ENCODE measurements at places on chromosomes 13 and 19. TPM values are rescaled to one million over a fixed set of nuclear protein-coding genes. Genes with fewer than 3 reads are reported as not detected.
A peak's percentile ranks its signal among the peaks of the same experiment; 100 is the strongest.

Gene RYR1
- 1.3 TPM for total RNA-seq

Gene GZMM
- not detected for total RNA-seq

Gene ZIC2
- 3.8 TPM for total RNA-seq

Gene PCDH17
- total RNA-seq, result 40.2 TPM

DNA sequence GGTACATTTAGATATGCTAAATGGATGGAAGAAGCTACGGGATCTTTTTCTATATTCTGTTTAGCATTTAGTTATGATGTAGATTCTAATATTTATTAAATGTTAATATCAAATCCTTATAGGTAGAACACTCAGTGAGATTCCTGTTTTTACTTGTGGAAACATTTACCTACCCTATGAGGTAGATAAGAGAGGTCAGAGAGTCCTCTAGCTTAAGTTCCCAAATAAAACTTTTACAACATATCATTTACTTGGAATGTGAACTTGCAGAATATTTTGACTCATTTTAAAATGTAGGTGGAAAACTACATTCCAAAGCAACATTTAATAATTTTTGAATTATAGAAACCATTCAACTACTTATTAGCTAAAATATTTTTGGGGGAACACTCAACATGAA, 63.7 kb downstream of the UBL3 start:
- DNase-seq, result no peak
- no peak overlapping the region for H3K4me3 ChIP-seq
- H3K36me3 ChIP-seq, result no peaks in the 10 kb centered on the region
- H3K4me1 ChIP-seq, result peaks cover 2% of the 10 kb centered on the region

GRCh38 chr13:99743094-99743493, 228.5 kb downstream of the ZIC5 start:
- peaks cover 26% of the 10 kb centered on the region for H3K4me1 ChIP-seq
- H3K4me3 ChIP-seq, result no peak overlapping the region
- H3K36me3 ChIP-seq, result no peaks in the 10 kb centered on the region
- peaks cover 1% of the 10 kb centered on the region for H3K27me3 ChIP-seq

DNA sequence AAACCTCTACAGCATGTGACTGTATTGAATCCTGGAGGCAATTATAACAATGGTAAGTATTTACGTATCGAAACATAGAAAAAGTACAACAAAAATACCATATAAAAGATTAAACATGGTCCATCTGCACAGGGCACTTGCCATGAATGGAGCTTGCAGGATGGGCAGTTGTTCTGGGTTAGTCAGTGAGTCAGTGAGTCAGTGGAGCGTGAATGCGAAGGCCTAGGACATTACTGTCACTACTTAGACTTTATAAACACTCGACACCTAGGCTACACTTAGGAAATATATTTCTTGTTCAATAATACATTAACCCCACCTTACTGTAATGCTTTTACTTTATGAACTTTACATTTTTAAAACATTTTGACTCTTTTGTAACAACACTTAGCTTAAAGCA, 35.6 kb upstream of the TMTC4 start:
- H3K36me3 ChIP-seq, result no peaks in the 10 kb centered on the region
- no peak overlapping the region for H3K27ac ChIP-seq
- H3K4me3 ChIP-seq, result no peak overlapping the region

DNA sequence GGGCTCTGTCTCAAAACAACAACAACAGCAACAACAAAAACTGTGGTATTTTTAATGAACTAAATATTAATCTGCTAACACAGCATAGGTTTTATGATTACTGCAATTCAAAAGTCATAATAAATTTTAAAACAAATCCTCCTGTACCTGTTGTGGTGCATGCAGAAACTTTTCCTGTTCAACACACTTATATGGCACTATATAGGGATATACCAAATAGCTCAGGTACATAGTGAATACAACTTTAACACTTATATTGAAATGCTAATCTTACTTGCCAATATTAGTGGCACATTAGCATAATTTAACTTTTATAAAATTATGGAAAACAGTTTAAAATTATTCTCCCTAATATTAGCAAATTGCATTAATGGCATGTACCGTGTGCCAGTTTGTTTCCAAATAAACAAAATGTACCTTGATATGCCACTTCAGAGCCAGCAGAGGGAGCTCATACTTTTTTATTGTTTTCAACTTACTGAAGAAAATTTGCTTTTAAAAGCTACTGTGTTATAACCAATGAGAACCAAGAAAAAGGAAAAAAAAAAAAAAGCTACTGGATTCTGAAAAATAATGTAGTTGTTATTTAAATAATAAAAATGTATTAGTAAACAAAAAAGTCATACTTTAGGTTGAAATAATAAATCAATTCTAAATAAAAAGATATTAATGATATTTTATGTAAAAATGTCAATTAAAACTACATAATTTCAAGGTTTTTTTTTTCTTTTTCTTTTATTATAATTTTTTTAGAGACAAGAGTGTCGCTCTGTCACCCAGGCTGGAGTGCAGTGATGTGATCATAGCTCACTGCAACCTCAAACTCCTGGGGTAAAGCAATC, 18.0 kb upstream of the RBM26 start:
- DNase-seq, result no peak
- no peaks in the 10 kb centered on the region for H3K4me1 ChIP-seq
- no peak overlapping the region for H3K27ac ChIP-seq
- no peak overlapping the region for H3K4me3 ChIP-seq
- no peaks in the 10 kb centered on the region for H3K27me3 ChIP-seq

- no peak overlapping the region for H3K27ac ChIP-seq
- H3K36me3 ChIP-seq, result peaks cover 5% of the 10 kb centered on the region
- peaks cover 17% of the 10 kb centered on the region for H3K4me1 ChIP-seq
- no peak for DNase-seq
- peaks cover 15% of the 10 kb centered on the region for H3K27me3 ChIP-seq
- peak overlapping the region; percentile 67 for H3K4me3 ChIP-seq
Observed at GRCh38 chr19:2478756-2479555, 3.0 kb downstream of the GADD45B start.

- no peak overlapping the region for H3K4me3 ChIP-seq
- H3K27ac ChIP-seq, result no peak overlapping the region
- DNase-seq, result no peak
- H3K36me3 ChIP-seq, result no peaks in the 10 kb centered on the region
Observed at GRCh38 chr13:104967836-104968630, 1567.4 kb downstream of the EFNB2 start.

DNA sequence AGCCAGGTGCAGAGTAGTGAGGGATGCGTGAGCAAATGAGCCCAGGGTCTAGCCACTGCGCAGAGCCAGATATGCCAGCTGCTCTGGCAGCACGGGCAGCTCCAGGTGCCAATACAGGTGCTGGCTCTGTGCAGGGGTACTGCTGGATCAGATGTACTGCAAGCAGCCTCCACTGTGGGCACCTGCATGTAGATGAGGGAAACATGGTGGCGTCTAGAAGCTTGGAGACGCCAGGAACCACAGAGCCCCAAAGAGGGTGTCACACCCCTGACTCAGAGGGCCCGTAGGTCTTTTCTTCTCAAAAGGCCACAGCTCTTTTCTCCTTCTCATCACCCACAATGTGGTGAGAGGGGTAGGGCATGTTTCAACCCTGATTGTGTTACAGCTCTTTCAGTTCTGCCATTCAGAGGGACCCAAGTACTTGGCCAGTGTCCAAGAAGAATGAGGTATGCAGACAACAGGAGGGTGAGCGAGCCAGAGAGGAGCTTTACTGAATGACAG, 244.4 kb upstream of the SLITRK1 start:
- no peak overlapping the region for H3K4me3 ChIP-seq
- no peaks in the 10 kb centered on the region for H3K4me1 ChIP-seq
- H3K36me3 ChIP-seq, result no peaks in the 10 kb centered on the region
- no peaks in the 10 kb centered on the region for H3K27me3 ChIP-seq
- peak overlapping the region; percentile 7 for H3K27ac ChIP-seq

DNA sequence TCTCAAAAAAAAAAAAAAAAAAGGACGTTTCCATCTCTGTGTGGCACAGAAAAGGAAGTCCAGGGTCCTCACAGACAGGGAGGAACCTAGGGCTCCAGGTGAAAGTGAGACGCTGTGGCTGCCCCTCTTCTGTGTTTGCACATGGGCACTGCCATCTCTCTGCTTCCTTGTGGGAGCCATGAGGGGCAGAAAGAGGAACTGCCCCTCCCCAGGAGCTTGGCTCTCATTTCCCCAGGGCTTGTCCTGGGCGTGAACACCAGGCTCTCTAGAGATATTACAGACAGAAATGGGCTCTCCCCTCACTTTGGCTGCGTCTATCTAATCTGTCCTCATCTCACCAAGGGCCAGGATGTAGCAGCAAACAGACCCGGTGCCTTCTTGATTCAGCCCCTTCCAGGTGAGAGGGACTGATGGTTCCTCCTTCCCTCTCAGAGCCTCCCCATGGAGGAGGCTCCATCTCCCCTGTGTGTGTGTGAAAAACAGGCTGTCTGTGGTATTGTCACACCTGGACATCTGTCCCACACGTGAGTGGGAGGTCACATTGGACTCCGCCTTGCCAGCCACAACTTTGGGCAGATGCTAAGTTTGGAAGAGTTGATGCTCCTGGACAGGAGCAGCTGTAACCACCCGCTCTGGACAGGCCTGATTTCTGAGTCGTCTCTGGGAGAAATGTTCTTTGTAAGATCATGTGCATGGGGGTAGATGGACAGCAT, 840 bp upstream of the LILRA4 start:
- no peaks in the 10 kb centered on the region for H3K36me3 ChIP-seq
- DNase-seq, result no peak
- H3K4me3 ChIP-seq, result no peak overlapping the region
- H3K27me3 ChIP-seq, result peaks cover 4% of the 10 kb centered on the region
- no peak overlapping the region for H3K27ac ChIP-seq
- H3K4me1 ChIP-seq, result peaks cover 4% of the 10 kb centered on the region

DNA sequence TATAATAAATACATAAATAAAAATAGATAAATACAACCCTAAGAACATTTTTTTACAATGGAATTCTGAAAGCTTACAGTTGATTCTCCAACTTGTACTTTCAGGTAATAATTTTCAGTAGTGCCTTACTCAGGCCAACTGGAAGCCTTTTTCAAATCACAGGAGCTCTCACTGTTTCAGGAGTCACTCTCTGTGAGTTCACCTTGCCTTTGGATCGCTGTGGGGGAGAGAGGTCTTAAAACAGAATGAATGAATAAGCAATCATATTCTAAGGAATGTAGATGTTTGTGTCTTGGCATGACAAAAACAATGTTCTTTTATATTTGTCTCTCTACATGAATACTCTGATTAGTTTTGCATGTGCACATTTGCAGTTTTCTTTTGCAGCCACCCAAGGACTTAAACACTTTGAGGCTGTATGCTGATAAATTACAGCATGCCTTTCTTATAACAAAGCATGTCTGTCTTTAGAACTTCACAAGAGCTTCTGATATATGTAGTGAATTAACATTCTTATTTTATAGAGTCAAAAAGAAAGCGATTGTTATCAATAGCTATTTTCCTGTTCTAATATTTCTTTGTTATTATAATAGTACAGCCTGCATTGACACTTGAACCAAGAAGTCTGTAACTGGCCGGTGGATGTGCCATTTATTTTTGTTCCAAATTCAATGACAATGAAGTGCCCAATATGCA, 1111.5 kb upstream of the ATXN8OS start:
- DNase-seq, result no peak
- no peaks in the 10 kb centered on the region for H3K36me3 ChIP-seq
- no peak overlapping the region for H3K27ac ChIP-seq
- H3K27me3 ChIP-seq, result no peaks in the 10 kb centered on the region

- peak overlapping the region; percentile 92 for H3K4me3 ChIP-seq
- peaks cover 5% of the 10 kb centered on the region for H3K36me3 ChIP-seq
- no peaks in the 10 kb centered on the region for H3K27me3 ChIP-seq
- H3K27ac ChIP-seq, result peak overlapping the region; percentile 87
- H3K4me1 ChIP-seq, result peaks cover 10% of the 10 kb centered on the region
Observed at GRCh38 chr19:16496613-16496983, 404 bp downstream of the C19orf44 start.

- peaks cover 39% of the 10 kb centered on the region for H3K36me3 ChIP-seq
- H3K27ac ChIP-seq, result peak overlapping the region; percentile 9
- no peak overlapping the region for H3K4me3 ChIP-seq
- peaks cover 14% of the 10 kb centered on the region for H3K27me3 ChIP-seq
- H3K4me1 ChIP-seq, result peaks cover 21% of the 10 kb centered on the region
Observed at GRCh38 chr13:98461486-98462240, 115.2 kb downstream of the STK24 start.

GRCh38 chr13:86882835-86883234, 788.3 kb upstream of the SLITRK5 start:
- DNase-seq, result no peak
- peaks cover 1% of the 10 kb centered on the region for H3K27me3 ChIP-seq
- no peak overlapping the region for H3K4me3 ChIP-seq

- no peaks in the 10 kb centered on the region for H3K4me1 ChIP-seq
- no peak for DNase-seq
- no peaks in the 10 kb centered on the region for H3K36me3 ChIP-seq
- no peak overlapping the region for H3K4me3 ChIP-seq
- H3K27ac ChIP-seq, result no peak overlapping the region
Observed at GRCh38 chr13:86864376-86864775, 806.8 kb upstream of the SLITRK5 start.

DNA sequence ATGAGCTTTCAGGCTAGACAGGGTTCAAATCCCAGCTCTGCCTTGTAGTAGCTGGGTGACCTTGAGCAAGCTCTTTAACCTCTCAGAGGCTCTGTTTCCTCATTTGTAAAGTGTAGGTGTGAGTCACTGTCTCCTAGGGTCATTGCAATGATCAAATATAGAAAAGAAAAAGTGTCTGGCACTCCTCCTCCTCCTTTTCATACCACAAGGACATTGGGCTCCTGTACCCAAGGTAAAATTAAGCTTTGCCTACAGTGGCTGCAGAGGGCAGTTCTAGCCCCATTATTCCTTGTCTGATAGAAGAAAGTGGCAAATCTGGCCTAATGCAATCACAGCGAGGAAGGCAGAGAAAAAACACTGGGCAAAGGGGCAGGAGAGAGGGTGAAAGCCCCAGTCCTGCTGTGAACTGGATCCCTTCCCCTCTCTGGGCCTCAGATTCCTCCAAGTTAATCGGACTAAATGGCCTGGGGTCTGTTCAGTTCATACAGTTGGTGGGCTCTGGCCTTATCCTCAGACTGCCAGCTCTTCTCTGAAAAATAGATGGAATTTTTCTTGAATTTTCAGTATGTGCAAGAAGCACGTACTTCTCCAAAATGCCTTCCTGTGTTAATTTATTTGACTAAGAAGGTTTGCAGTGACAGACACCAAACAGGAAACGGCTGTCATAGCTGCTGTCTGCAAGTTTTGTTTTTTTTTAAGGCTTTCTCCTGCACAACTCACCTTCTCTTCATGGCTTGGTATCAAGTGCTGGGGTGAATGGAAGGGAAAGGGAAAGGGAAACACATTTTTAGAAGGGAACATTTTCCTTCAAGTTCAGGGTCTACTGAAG, 35.3 kb downstream of the RGCC start:
- no peak for DNase-seq
- no peak overlapping the region for H3K27ac ChIP-seq
- peaks cover 10% of the 10 kb centered on the region for H3K4me1 ChIP-seq
- H3K27me3 ChIP-seq, result peaks cover 9% of the 10 kb centered on the region
- H3K4me3 ChIP-seq, result no peak overlapping the region

DNA sequence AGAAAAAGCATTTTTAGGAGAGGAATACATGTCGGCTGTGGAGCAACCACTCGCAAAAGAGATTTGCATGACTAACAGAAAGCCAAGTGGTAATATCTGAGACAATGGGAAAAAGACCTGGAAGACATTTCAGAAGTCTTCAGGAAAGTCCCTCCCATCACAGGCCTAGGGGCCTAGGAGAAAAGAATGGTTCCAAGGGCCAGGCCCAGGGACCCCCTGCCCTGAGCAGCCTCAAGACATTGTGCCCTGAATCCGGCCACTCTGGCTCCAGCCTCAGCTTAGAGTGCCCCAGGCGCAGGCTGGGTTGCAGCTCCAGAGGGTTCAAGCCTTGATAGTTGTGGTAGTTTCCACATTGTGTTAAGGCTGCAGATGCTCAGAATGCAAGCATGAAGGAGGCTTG, 9.4 kb downstream of the ZNF221 start:
- no peaks in the 10 kb centered on the region for H3K4me1 ChIP-seq
- H3K4me3 ChIP-seq, result peak overlapping the region; percentile 21
- H3K27me3 ChIP-seq, result peaks cover 4% of the 10 kb centered on the region

Data from endothelial cell (in vitro differentiated cells).